ENCODE measurements at places on chromosomes 2 and 18.

DNA sequence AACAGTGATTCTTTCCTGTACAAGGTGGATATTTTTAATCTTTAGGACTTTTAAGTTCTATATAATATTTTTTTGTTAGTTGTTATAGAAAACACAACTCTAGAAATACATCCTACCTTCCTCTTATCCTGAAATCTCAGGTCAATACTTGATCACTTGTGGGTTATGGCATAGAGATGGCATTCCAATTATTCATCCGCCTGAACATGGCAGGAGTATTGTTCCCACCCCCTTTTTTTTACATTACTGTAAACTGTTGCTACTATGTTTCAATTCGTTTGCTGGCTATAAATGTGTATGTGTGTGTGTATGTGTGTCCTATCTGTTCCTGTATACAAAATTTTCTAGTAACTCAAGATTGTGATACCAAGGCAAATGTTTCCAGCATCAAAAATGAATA is 43.3 kb upstream of the FN1 start:
- no peak for DNase-seq

- no peak for DNase-seq
These were observed 12.0 kb downstream of the LIPG start for GRCh38 chr18:49573835-49574234.

DNA sequence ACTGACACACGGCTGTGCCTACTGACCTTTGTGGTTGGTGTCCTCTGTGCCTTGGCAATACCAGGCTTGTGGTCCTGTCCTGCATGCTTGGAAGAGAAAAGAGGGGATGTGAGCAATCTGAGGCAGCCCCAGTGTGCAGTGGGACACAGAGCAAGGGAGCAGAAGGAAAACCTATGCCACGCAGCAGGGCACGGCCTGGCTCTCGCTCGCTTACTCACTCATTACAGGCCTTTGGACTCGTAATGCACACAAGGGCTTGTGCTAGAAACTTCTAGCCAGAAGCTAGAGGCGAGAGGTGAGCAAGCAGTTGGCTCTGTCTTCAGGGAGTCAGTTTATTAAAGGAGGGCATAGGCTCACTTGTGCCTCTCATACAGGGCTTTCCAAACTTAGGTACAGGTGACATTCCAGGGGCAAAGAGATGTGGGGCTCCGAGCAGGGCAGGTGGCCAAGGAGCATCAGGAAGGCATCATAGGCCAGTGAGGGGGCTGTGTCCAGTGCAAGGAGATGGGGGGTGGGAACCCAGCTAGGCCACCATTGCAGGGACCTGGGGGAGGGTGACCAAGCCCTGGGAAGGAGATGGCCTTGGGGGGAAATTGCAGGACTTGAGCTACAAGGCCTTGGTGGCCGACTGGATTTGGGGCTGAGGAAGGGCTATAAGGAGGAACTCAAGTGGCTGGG is 100.8 kb downstream of the DYSF start:
- no peak for DNase-seq

DNA sequence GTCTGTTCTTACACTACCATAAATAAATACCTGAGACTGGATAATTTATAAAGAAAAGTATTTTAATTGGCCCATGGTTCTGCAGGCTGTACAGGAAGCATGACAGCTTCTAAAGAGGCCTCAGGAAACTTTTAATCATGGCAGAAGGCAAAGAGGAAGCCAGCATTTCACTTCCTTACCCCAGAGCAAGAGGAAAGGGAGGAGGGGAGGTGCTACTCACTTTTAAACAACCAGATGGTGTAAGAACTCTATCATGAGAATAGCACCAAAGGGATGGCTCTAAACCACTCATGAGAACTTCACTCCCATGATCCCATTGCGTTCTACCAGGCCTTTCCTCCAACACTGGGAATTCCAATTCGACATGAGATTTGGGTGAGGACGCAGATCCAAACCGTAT is 344.4 kb upstream of the SLC39A10 start:
- DNase-seq = no peak

DNA sequence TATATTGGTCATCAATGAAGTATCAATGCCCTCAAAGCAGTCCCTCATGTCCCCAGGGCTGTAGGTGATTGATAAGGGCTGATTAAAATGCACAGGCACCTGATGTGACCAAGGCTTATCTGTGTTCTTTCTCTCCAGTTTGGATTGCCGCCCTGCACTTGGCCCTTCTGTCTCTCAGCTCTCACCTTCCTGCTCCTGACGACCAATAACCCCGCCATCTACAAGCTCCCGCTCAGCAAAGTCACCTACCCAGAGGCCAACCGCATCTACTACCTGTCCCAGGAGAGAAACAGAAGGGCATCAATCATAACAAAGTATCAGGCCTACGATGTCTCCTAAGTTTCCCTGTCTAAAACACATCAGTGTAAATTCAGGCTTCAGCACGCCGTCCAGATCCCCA is 41.8 kb upstream of the SLC14A1 start:
- no peak for DNase-seq

DNA sequence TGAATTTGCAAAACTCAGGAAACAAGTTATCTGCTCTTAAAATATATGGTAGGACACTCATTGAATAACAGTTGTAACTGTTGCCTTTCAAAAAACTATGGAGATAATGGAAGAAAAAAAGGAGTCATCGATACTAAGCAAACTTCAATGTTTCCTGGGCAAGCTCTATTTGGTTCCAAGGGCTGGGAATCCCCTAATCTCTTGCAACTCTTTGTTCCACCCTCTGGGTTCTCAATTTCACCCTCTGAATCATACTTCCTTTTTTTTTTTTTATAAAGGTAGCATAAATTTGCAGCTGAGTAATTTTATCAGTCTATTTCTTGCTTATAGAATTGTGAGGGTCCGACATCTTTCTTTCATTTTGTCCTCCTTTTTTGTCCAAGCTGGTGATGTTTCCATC is 36.7 kb downstream of the SLC9A4 start:
- DNase-seq = no peak

- DNase-seq = no peak
These were observed 168.3 kb downstream of the NRP2 start for GRCh38 chr2:205850611-205851010.

DNA sequence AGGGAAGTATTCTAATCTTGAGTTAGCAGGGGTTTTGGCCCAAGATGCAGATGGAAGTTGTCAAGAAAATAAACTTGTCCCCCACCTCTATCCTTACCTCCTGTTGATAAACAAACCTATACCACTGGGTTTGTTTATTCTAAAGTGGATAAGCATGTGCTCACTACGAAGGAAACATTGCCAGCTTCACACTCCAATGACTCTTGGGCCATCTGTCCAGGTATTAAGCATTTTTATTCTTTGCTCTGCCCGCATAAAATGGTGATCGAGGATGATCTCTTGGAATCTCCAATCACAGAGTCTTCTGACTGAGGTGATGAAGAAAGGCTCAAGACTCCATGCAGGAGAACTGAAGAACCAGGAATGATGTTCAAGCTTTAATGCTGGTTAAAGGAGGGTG is 1908.4 kb upstream of the PIK3C3 start:
- no peak for DNase-seq

DNA sequence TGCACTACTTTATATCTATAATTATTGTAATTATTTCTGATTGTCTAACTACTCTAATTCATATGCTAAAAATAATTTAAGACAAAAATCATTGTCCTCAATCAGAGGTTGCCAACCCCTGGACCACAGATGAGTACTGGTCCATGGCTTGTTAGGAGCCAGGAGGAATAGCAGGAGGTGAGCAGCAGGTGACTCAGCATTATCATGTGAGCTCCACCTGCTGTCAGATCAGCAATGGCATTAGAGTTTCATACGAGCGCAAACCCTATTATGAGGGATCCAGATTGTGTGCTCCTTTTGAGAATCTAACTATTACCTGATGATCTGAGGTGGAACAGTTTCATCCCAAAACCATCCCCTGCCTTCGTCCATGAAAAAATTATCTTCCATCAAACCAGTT is 1434.4 kb downstream of the LRP1B start:
- DNase-seq = no peak

DNA sequence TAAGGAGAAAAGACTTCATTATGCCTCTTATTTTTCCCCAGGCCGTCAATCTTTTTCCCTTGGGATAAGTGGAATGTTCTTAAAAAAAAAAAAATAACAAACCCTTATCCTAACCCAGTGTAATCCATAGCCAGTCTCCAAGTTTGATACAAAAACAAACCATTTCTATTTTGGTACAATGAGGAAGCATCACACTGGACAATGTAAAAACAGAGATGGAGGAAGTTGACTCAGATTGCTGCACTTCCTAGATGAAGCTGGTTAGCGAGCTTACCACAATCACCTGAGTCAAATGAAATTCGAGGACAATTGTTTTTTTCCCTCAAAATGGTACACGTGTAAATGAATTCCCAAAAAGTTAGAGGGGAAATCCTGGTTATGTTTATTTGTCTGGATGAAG is 259.7 kb downstream of the TCF4 start:
- peak; percentile 45 for DNase-seq

GRCh38 chr2:112156152-112156986 is 18.2 kb downstream of the FBLN7 start:
- DNase-seq = no peak

- no peak for DNase-seq
These were observed 45.5 kb downstream of the SLC66A2 start for GRCh38 chr18:79905993-79906392.

- DNase-seq = no peak
These were observed 511 bp downstream of the MATN3 start for GRCh38 chr2:20012032-20012281.

DNA sequence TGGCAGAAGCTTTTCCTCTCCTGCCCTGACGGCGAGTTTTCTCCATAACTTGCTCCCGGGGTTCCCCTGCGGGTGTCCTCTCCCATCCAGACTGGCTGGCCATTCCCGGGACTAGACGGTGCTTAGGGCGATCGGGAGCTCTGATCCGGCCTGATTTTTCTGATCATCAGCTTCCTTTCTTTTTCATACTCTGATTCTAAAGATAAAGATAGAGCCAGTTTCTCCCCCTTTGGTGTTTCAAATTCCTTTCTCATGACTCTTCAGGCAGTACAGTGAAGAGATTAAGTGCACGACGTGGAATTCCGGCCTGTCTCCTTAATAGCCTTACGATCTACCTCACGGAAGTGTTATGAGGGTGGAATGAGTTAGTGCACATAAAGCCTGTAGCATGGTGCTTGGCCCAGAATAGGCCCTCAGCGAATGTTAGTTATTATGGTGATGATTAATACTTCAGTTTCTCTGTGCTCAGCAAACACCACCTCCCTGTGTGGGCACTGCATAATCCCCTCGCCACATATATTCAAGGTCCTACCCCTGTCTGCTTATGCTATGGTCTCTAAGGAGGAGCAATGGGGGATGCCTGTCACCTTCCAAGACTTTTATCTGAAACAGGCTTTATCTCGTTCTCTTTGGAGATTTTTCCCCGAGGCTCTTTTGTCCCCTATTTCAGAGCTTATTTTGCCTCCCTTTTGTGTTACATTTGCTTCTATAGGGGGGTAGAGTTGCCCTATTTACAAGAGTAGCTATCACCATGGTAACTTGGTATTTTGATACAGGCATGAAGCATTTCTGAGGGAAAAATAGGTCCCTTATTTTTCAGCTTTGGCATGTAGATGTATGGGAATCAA is 254.8 kb downstream of the CDH2 start:
- DNase-seq = no peak

DNA sequence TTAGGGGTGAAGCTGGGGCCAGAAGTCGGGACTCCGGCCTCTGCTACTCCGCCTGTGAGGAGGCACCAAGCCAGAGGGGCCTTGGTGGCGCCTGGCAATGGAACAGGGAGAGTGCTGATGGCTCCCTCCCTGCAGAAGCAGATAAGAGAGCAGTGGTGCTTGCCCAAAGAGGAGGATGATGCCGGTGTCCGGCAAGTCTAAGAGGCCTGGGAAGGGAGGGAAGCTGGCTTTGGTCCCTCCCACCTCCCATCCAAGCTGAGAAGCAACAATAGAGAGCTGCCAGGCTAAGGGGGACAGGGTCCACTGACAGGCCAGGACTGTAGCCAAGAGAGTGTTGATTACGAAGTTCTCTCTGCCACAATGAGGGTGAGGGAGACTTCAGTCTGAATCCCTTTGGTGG is 479.5 kb downstream of the TNS1 start:
- no peak for DNase-seq

GRCh38 chr2:3222636-3223035 is 155.0 kb downstream of the EIPR1 start:
- no peak for DNase-seq

GRCh38 chr2:217834744-217835513 is 167.9 kb downstream of the TNS1 start:
- no peak for DNase-seq

DNA sequence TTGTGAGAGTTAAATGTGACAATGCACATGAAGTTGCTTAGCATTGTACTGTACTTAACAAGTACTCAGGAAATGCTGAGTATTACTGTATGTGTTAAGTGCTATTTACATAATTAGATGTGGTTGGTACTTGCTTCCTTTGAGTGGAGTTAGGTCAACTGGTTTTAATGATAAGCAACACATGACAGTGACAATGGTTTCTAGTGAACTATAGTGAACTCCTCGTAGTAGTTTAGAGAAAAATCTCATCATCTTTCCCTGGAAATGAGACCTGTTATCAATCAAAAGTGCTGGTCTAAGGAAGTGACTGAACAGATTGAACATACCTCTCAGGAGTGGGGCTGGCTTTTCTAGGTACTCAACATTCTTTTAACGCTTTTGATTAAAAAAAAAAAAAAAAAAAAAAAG is 29.2 kb upstream of the ZDBF2 start:
- no peak for DNase-seq

DNA sequence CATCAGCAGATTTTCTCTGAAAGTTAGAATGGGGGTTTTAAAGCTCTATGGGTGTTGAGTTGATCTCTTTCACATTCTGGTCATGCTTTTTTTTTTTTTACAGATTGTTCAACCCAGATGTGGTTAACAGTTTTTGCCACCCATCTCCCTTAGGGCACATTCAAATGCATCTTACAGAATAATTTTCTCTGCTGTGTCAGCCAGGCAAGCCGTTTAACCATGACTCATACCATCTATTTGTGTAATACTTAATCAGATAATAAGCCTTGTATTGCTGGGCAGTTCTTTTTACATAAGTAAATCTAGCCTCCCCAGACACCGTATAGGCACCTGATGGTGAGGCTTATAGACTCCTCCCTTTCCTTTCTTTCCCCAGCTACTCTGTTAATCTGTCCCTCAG is 62.0 kb downstream of the TGIF1 start:
- DNase-seq = no peak

DNA sequence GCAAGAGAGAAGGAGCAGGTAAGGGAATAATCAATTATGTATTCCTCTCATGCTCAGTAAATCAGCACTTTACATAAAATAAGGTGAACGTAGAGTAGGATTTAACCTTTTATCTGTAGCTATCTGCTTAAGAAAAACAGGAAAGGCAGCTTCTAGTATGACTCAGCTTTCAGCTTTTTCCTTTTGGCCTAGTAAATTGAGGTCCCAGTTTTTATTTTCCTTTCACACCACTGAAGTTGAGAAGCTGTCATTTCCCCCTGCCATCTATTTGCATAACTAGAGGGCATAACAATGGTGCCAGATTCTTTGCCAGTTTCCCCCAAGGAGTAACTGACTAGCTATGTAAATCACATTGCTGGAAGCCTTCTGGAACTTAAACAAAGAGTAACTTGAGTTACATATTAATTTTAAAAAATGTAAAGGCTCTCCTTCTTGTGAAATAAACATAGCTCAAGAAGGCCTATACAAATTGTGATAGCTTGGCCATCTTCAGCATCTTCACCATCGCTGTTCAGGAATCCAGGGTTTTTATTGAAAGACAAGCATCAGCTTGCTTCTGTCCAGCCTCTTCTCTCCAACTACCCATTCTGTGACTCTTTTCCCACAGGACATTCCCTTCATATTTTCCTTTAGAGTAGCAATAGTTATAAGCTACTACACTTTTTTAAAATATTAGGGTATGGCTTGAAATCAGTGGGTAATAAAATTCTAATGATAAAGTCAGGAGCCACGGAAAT is 97.0 kb downstream of the KYNU start:
- no peak for DNase-seq

Data from brain pericyte (primary cell).